ENCODE measurements at places on chromosomes 3 and 15. TPM values are rescaled to one million over a fixed set of nuclear protein-coding genes. Genes with fewer than 3 reads are reported as not detected.

CORO2B gene
- total RNA-seq, result 6.2 TPM

P3H2 gene
- 12.6 TPM for total RNA-seq

ACAP2 gene
- total RNA-seq, result 40.3 TPM

PLA2G4E gene
- not detected for total RNA-seq

CXCR6 gene
- total RNA-seq, result not detected

NUP210 gene
- total RNA-seq, result 3.5 TPM

SYNPR gene
- total RNA-seq, result not detected

DNA sequence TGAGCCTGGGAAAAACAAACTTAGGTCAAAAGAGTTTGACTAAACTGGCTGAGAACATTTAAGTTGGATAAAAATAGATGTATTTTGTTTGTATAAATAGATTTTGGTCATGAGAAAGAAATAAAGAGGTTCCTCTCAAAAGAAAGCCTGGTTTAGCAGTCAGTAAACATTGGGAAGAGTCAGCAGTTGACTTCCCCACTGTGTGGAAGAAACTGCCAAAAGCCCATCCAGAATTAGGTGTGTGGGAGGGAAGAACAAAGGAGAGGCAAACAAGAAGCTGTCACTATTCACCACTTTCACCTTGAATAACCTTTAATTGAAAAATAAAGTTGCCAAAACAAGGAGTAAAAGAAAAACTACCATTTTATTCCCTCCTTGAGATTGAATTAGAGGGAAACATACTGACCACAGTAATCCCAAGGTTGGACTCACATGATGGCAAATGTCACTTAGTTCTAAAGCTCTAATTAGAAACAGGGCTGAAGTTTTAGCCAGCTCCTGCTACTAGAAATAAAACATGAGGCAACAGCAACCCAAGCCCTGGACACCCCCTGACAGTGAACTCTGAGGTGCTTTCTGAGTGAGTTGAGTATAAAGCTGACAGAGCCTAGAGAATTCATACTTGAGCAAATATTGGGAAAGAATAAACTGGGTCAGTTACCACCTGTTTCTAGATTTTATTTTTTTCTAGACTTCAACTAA lies 139.3 kb downstream of the SERPINI1 start:
- H3K4me3 ChIP-seq, result no peak overlapping the region
- H3K36me3 ChIP-seq, result no peaks in the 10 kb centered on the region
- DNase-seq, result no peak
- no peaks in the 10 kb centered on the region for H3K27me3 ChIP-seq

DNA sequence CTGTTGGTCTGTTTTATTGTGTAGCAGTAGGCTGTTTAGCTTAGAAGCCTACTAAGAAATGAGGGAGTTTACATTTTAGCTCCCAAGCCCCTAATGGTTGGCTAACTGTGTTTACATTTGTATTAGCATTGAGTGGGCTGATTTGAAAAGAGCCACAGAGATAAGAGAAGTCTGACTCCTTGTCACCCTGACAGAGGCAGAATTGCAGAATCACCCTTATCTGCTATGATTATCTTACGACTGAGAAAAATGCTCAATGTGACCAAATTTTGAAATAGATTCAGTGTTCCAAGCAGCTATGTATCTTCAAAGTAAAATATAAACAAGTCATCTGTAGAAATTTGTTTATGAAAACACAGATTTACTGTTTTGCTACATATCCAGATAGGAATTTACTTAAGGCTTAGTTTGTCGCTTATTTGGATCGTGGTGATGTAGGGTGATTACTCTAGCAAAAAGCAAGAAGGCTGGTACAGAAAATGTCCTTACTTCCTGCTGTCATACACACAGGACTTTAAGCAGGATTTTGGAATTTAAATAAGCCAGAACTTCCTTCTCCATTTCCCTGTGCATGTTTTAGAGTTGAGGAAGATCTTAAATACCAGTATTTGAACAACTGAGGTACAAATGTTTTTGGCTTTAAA lies 19.0 kb downstream of the SEMA6D start:
- no peak overlapping the region for H3K4me3 ChIP-seq
- H3K27ac ChIP-seq, result no peak overlapping the region
- no peaks in the 10 kb centered on the region for H3K4me1 ChIP-seq
- H3K36me3 ChIP-seq, result no peaks in the 10 kb centered on the region

DNA sequence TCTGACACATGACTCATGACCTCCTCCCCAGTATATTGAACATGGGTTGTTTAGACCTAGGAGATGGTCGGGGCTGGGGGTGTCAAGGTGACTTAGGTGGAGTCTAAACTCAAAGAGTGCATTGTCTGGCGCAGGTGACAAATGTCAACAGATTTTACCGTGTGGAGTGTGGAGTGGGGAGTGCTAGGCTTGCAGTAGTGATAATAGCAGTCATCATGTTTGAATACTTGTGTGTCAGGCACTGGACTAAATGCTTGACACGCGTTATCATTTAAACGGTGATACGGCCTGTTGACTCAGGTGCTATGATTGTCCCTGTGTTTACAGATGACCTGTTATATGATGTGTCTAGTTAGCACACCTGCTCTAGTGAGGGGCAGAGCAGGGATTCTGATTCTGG lies 30.8 kb downstream of the MUC20 start:
- no peak for DNase-seq
- no peaks in the 10 kb centered on the region for H3K36me3 ChIP-seq
- H3K27ac ChIP-seq, result no peak overlapping the region
- H3K27me3 ChIP-seq, result no peaks in the 10 kb centered on the region

DNA sequence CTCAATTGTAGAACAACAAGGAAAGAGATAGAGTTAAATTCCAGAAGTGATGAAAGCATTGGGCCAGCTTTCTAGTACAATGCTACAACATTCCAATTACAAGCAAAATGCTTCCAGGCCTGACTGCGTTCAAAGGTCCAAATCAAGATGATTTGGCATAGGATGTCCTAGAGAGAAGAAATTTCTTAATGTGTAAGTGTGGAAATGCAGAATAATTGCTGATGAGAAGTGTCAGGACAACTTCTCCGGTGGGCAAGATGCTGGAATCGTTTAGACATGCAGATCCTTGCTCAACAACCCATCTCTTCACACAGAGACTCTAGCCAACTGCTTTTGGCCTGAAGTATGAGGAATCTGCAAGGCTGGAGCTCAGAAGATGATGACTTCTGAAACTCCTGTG lies 71.1 kb upstream of the PDZRN3 start:
- no peaks in the 10 kb centered on the region for H3K4me1 ChIP-seq
- H3K4me3 ChIP-seq, result no peak overlapping the region
- H3K27me3 ChIP-seq, result no peaks in the 10 kb centered on the region

DNA sequence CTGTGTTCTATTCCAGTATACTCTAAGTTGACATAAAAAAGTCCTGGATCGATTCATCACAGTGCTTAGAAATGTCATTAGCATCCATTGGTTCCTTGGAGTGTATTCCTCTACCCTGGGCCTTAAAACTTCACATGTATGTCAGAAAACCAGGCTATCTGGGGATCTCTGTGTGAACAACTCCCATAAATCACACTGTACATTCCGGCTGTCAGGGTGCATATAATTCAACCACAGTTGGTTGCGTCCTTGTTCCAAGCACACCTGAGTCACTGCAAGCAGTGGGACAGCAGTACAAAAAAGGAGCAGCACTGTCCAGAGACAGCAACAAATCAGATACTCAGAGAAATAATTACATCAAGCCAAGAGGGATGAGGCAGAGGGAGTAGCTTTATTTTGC lies 52.4 kb downstream of the PDZRN3 start:
- H3K27ac ChIP-seq, result peak overlapping the region; percentile 5
- H3K36me3 ChIP-seq, result no peaks in the 10 kb centered on the region
- DNase-seq, result no peak
- H3K27me3 ChIP-seq, result no peaks in the 10 kb centered on the region
- H3K4me3 ChIP-seq, result no peak overlapping the region

- no peak overlapping the region for H3K27ac ChIP-seq
- H3K36me3 ChIP-seq, result no peaks in the 10 kb centered on the region
- DNase-seq, result no peak
- no peak overlapping the region for H3K4me3 ChIP-seq
These were observed 7.3 kb downstream of the ILDR1 start for GRCh38 chr3:122014741-122015140.

GRCh38 chr3:149717391-149718056 lies 34.8 kb downstream of the COMMD2 start:
- no peaks in the 10 kb centered on the region for H3K27me3 ChIP-seq
- H3K36me3 ChIP-seq, result no peaks in the 10 kb centered on the region
- peak; percentile 75 for DNase-seq
- no peak overlapping the region for H3K4me3 ChIP-seq
- peak overlapping the region; percentile 16 for H3K27ac ChIP-seq
- H3K4me1 ChIP-seq, result no peaks in the 10 kb centered on the region

DNA sequence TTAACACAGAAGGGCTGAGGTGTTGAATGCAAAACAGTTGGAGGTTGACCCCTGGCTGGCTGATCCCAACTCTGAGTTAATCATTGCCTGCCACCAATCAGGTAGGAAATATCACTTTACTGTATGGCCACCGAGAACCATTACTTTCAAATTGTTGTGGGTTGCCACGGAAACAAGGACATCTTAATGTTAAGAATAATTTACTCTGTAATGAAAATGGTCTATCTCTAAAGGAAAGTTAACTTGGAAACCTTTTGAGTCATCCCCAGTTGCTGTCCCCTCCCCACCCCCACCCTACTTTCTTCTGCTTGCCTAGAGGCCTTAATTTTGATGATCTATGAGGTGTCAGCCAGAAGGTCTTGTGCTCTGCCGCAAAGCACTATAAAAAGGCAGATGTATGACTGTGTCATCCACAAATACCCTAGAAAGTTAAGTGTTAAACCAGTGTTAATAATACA lies 78.7 kb upstream of the SNRK start:
- H3K36me3 ChIP-seq, result no peaks in the 10 kb centered on the region
- no peaks in the 10 kb centered on the region for H3K27me3 ChIP-seq
- H3K4me1 ChIP-seq, result peaks cover 5% of the 10 kb centered on the region
- DNase-seq, result no peak
- no peak overlapping the region for H3K27ac ChIP-seq

- no peak overlapping the region for H3K4me3 ChIP-seq
- no peaks in the 10 kb centered on the region for H3K27me3 ChIP-seq
- H3K36me3 ChIP-seq, result no peaks in the 10 kb centered on the region
These were observed 23.0 kb downstream of the HPS3 start for GRCh38 chr3:149152420-149152819.

GRCh38 chr15:96625256-96625655 lies 294.8 kb downstream of the NR2F2 start:
- H3K27me3 ChIP-seq, result no peaks in the 10 kb centered on the region
- H3K4me1 ChIP-seq, result peaks cover 4% of the 10 kb centered on the region
- H3K4me3 ChIP-seq, result no peak overlapping the region
- DNase-seq, result no peak
- H3K27ac ChIP-seq, result no peak overlapping the region

DNA sequence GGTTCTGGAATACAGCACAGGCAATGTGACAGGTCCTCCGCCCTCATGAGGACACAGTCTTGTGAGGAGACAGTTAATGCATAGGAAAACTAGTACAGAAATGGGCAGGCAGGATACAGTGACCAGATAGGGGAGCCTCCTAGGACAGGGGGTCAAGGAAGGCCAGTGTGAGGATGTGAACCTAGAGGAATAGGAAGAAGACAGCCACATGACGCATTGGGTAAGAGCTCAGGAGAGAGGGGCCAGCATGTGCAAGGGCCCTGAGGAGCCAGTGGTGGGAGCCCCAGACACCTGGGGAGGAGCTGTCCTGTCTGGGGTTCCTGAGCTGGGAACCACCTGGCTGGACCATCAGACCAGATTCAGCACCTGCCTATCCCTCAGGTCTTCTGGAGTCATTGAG lies 15.6 kb downstream of the IRAK2 start:
- no peaks in the 10 kb centered on the region for H3K27me3 ChIP-seq
- no peaks in the 10 kb centered on the region for H3K4me1 ChIP-seq
- no peak overlapping the region for H3K27ac ChIP-seq
- H3K36me3 ChIP-seq, result no peaks in the 10 kb centered on the region

DNA sequence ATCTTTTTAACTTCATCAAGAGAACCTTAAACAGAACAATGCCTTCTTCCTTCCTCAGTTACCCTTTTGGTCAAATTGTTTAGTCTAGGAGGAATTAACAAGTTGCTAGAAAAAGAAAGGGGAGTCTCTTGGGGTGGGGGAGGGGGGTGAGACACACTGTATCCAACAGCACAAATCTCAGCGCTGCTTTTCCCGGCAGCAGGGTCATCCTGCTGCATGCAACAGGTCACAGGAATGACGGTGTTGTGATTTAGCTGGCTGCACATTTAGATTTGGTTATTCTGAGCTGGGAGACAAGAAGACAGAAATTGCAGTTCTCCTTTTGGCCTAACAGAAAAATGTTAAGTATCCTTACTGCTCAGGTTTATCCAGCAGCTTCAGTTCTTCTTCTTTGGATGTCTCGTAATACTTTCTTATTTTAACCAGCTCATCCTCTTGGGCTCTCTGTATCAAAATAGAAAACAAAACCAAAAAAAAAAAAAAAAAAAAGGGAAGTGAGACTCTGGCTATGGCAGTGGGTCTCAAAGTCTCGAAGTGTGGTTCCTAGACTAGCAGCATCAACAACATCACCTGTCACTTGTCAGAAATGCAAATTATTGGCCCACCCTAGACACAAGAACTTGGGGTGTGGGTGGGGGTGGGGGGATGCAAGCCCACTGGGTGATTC lies 190.5 kb downstream of the GREM1 start:
- H3K27me3 ChIP-seq, result no peaks in the 10 kb centered on the region
- no peaks in the 10 kb centered on the region for H3K4me1 ChIP-seq
- DNase-seq, result no peak
- no peaks in the 10 kb centered on the region for H3K36me3 ChIP-seq

- no peaks in the 10 kb centered on the region for H3K27me3 ChIP-seq
- H3K36me3 ChIP-seq, result no peaks in the 10 kb centered on the region
- no peaks in the 10 kb centered on the region for H3K4me1 ChIP-seq
- no peak overlapping the region for H3K4me3 ChIP-seq
- no peak for DNase-seq
- no peak overlapping the region for H3K27ac ChIP-seq
These were observed 63.2 kb downstream of the HCN4 start for GRCh38 chr15:73305331-73306211.

DNA sequence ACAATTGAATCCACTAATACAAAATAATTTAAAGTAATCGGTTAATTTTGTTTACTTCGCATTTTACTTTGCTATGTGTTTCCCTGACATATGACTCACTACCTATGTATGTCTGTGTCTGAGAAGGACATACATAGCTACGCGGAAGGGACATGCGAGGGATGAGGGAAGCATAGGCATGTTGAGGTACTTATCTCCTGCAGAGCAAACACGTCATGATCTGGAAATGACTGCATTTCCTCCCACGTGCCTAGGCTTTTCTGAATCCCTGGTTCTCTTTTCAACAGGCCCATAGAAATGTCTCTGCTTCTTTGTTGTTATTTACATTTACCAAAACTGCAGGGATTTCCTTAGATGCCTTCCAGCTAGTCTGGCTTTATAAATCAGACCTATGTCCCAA lies 27.5 kb downstream of the ALCAM start:
- no peak overlapping the region for H3K27ac ChIP-seq
- H3K27me3 ChIP-seq, result no peaks in the 10 kb centered on the region
- no peaks in the 10 kb centered on the region for H3K36me3 ChIP-seq

GRCh38 chr3:140055092-140055791 lies 120.3 kb downstream of the CLSTN2 start:
- H3K27ac ChIP-seq, result no peak overlapping the region
- no peaks in the 10 kb centered on the region for H3K27me3 ChIP-seq
- H3K36me3 ChIP-seq, result no peaks in the 10 kb centered on the region

Data from uterus (tissue), 4 donors.